T follicular helper cell (primary cell): ENCODE measurements at places on chromosomes 6 and 20.
A peak's percentile ranks its signal among the peaks of the same experiment; 100 is the strongest.

DNA sequence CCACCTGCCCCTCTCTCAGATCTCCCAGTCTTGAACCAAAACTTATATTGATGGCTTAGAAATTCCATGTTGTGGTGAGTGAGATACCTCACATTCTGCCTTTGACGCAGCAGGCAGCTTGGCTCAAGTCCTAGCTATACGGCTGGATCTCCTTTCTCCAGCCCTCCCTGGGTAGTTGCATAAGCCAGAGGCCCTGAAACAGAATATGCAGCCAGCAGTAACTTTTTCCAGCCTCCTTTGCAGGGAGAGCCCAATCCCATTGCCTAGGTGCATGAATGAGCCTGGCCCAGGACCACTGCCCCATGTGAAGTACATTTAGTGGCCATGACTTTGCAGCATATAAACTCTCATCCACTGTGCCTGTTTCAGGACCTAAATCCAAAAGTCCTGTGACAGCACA, 202.2 kb upstream of the CDYL start:
- DNase-seq = no peak

GRCh38 chr6:97085772-97086171, 161.2 kb downstream of the KLHL32 start:
- no peak for DNase-seq

- DNase-seq = peak; percentile 9
Observed at GRCh38 chr6:108592371-108593337, 31.9 kb downstream of the FOXO3 start.

GRCh38 chr6:81612136-81612535, 140.3 kb downstream of the TENT5A start:
- DNase-seq = no peak

DNA sequence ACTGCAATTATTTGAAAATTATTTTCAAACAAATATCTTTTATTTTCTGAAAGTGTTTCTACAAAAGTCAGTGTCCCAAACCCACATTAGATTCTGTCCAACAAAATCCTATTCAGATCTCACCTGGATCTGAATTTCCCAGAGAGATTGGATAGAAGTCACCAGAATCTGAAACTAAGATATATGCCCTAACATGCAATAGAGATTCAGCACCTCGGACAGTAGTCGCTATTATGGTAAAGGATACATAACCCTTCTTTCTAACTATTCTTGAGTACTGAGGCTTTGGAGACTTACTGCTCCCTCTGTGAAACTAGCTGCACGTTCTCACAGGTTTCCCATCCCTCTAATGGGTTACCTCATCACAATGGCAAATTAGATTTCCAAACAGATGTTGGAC, 151.4 kb downstream of the ID4 start:
- no peak for DNase-seq

- DNase-seq = no peak
Observed at GRCh38 chr20:23399568-23400241, 21.6 kb downstream of the NAPB start.

DNA sequence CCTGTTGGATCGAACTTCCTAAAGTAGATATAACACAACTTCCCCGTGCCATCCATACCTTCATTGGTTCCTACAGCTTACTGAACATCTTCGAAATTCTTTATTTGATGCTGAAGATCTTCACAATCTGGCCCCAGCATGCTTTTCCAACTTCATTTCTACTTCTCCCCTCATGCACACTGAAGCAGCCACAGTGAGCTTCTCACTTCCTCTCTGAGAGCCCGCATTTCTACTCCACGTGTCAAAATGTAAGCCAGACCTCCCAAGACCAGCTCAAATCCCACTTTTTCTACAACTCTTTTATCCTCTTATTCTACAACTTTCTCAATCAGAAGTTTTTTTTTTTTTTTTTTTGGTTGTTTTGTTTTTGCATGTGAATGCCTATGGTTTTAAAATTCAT, 254.7 kb downstream of the GMPR start:
- no peak for DNase-seq

DNA sequence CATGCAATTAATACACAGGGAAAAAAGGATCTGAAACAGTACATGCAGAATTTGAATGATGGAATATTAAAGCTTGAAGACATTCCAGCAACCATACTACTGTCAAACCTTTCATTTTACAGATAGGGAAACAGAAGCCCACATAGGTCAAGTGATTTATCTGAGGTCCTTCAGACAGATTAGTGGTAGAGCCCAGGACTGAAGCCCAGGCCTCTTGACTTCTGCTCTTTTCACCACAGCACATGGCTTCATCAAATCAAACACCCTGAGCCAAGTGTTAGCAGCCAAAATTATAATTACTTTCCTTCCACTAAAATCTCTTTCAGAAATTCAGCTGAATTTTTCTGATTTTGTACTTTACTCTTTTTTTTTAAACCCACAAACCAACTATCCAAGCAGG, 435.6 kb upstream of the RUNX2 start:
- no peak for DNase-seq

DNA sequence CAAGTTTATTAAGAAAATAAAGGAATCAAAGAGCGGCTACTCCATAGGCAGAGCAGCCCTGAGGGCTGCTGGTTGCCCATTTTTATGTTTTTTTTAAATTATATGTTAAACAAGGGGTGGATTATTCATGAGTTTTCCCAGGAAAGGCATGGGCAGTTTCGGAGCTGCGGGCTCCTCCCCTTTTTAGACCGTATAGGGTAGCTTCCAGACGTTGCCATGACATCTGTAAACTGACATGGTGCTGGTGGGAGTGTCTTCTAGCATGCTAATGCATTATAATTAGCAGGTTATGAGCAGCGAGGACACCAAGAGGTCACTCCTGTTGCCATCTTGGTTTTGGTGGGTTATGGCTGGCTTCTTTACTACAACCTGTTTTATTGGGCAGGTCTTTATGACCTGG, 301.8 kb downstream of the TFAP2C start:
- no peak for DNase-seq

- DNase-seq = no peak
Observed at GRCh38 chr6:21103626-21104224, 489.8 kb upstream of the SOX4 start.

- DNase-seq = no peak
Observed at GRCh38 chr20:15563836-15564235, 1009.4 kb downstream of the KIF16B start.

GRCh38 chr20:33963751-33964150, 30.0 kb upstream of the RALY start:
- no peak for DNase-seq

DNA sequence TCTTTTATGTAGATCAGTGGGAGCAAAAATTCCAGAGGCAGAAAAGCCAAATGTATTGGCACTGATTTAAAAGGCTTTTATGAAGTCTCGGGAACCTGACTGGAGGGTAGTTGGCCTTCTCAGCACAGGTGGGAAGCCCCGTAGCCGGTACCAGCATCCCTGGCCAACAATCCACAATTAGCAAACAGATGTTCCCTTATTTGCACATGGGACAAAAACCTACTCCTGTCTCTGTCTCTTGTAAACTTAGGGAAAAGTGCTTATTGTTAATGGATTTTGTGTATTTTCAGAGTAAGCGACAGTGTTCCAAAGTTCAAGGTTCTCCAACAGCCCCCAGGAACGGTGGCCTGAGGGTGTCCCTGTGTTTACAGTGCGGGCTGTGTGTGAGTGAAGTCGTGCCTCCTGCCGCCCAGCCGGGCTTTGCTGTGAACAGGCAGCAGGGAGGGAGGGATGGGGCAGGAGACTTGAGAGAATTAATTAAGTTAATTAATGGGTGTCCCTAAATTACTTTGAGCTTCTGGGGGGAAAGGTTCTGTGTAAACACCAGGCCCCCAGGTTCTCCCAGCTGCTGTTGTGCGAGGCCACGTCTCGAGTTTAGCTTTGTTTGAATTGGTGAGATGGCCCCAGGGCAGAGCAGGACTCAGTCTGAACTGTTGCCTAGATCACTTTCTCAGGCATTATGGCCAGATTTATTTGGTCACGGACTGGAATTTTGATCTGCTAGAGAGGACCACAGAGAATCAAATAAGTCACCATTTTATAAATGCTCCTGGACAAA, 3.9 kb downstream of the SYNJ2 start:
- DNase-seq = no peak

DNA sequence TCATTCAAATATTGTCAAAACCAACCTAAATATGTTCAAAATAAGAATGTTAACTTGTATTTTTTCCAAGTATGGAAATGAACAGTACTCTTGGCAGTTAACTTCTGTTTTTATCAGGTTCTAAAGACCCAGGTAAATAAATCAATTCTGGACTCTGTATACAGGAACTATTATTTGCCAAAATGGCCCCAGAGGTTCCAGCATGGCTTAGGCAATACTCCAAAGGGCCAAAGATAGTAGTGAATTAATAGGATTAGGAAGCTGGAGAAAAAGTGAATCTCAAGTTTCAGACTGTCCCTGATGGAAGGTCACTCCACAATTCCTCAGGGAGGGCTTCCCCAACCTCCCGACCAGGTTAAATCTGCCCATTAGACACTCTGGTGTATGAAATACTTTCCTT, 6.7 kb downstream of the BACH2 start:
- DNase-seq = no peak

DNA sequence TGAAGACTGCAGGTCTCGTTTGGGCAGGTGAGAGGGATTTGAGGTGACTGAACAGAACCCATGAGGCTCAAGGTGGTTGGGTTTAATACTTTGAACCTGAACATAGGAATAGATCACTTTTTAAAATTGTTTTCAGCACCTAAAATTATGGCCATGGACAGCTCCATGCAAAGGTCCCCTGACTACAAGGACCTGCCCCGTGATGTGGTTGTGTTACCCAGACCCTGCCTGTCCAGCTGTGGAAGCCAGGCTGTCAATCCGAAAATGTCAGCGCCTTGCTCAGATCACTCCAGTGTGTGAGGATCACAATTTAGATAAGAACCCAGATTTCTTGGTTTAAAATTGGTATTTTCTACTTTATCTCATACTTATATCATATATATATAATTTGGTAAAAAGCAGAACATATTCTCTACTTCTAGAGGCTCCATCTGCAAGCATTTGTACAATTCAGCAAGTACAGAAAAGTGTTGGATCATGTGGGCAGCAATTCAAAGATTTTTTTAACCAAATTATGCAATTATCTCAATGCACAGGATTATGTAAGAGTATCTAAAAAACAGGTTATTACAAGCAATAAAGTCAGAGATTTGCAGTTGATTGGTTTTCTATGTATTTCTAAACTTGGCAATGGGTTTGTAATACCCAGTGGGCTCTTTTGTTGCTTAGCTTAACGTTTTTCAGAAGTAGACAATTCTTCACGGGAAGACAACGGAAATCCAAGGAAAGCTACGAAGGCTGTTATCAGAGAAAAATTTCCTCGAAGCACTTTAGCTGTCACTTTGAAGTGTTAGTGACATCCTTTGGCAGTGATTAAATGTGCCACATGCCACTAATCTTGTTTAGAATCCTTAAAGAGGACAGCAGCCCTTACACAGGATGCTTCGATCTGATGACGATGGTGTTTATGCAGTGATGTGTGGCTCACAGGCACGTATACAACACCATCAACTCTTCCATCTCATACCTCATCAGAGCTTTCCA, 24.1 kb upstream of the RPS6KA2 start:
- DNase-seq = no peak

DNA sequence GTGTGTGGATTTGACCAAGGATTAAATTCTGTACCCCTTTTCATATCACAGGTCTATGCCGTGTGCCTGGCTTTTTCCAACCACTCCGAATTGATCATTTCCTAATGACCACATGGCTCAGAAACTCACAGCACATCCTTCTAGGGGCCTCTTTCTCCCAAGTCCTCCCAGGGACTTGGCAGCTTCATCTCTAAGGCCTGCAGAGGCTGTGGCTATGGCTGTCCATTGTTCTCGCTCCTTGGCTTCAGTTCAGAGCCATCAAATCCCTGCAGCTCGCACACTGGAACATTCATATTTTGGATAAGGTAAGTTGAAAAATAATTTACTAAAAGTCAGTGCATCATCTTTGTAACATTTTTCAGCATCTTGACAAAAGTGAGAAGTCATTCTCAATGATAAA, 497.2 kb upstream of the CDH4 start:
- DNase-seq = no peak

GRCh38 chr6:40164345-40164755, 230.1 kb upstream of the MOCS1 start:
- no peak for DNase-seq

DNA sequence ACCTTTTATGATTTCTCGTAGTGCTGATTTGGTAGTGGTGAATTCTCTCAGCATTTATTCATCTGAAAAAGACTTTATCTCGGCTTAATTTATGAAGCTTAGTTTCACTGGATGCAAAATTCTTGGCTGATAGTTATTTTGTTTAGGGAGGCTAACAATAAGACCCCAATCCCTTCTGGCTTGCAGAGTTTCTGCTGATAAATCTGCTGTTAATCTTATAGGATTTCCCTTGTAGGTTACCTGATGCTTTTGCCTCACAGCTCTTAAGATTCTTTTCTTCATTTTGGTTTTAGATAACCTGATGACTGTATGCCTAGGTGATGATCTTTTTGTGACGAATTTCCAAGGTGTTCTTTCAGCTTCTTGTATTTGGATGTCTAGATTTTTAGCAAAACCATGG, 388.7 kb downstream of the UTRN start:
- DNase-seq = no peak

- no peak for DNase-seq
Observed at GRCh38 chr6:163929538-163929937, 515.0 kb downstream of the QKI start.
